ENCODE measurements at places on chromosomes 3 and 15.
A peak's percentile ranks its signal among the peaks of the same experiment; 100 is the strongest.

DNA sequence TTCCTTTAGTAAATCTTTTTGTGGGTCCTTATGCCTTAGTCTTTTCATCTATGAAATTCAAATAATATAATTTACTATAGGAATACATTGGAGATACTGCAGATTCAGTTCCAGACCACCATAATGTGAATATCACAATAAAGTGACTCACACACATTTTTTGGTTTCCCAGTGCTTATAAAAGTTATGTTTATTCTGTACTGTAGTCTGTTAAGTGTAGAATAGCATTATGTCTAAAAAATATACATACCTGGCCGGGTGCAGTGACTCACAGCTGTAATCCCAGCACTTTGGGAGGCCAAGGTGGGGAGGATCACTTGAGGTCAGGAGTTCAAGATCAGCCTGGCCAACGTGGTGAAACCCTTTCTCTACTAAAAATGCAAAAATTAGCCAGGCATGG is 53.9 kb upstream of the PAQR5 start:
- DNase-seq = no peak

DNA sequence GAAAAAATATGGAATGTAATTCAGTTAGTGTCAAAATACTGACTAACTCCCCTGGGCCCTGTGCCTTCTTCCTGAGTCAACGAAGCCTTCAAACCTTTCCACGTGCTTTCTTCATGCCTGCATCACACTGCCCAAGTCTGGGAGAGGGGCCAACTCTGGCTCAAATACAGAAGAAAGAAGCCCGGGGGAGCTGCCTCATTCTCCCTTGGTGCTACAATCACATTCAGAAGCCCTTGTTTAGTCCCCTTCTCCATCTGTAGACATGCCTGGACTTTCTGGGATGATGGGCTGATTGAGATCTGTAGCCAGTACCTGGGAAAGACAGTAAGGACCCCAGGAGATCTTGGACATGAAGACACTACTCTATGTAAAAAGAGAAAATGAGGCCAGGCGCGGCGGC is 77.8 kb upstream of the GSK3B start:
- no peak for DNase-seq

DNA sequence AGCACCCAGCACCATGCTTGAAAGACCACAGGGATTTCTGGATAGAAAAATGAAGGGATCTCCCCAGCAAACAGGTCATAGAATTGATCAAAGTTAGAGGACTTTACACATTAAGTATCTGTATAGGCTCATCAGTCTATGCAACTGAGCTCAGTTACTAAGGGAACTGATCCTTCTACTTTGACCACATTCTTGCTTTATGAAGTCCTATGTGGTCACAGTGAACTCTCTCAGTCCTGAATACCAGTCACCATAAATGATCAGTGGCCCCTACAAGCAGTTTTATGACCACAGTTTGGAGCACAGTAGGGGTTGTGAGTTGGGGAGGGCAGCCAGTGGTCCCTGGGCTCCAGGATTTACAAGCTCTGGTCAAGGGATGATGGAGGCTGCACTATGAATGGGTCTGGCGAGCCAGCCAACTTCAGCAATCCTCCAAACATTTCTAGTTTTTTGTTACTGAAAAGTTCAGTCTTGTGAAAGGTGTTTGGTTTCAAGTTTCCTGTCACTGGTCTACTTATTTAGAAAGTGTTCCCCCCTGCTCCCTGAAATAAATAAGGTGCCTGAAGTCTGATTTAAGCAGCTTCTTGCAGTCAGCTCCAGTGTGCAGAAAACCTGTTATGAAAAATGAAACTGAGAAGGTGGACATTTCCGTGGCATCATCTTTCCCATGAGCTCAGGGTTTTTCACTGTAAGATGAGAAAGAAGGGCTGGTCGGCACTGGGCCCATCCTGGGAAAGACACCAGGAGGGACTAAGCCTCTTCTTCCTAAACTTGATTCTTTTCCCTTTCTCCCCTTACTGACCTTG is 75.5 kb downstream of the DAPK2 start:
- peak; percentile 41 for DNase-seq

DNA sequence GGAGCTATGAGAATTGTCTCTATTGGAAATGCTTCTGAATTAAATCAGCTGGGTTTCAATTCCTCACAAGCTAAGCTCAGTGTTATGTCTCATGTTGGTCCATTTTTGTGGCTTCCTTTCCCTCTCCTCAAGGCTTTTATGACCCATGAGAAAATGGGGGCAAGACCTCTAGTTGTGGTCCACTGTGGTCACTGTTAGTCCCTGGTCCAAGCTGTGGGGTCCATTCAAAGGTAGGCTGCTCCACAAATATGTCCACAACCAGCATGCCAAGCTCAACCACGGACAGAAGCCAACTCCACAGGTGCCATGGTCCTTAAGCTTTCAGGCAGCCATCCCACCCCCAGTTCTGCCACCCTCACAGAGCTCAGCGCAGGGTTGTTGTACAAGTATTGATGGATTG is 14.9 kb upstream of the TPM1 start:
- DNase-seq = no peak

DNA sequence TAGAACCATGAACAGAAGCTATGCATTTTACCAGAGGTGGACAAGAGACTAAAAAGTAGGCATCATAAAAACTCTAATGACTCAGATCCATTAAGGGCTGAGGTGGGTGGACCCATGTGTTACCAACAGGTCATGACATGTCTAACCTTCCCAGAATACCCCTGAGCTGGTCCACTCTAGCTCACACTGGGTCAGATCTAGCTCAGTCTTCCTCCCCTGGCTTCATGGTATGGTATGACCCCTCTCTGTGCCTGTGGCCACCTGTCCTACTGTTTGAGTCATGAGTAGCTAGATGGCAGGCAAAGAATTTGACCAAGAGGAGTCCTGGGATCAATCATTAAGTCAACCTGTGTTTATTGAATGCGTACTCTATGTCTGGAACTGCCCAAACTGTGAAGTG is 340.4 kb downstream of the EPHB1 start:
- DNase-seq = no peak

- no peak for DNase-seq
Observed at GRCh38 chr3:140159646-140160045, 224.7 kb downstream of the CLSTN2 start.
